ENCODE measurements at places on chromosomes 7 and 10.

GRCh38 chr10:97723001-97723400 is 9.5 kb downstream of the MARVELD1 start:
- no peak for DNase-seq

DNA sequence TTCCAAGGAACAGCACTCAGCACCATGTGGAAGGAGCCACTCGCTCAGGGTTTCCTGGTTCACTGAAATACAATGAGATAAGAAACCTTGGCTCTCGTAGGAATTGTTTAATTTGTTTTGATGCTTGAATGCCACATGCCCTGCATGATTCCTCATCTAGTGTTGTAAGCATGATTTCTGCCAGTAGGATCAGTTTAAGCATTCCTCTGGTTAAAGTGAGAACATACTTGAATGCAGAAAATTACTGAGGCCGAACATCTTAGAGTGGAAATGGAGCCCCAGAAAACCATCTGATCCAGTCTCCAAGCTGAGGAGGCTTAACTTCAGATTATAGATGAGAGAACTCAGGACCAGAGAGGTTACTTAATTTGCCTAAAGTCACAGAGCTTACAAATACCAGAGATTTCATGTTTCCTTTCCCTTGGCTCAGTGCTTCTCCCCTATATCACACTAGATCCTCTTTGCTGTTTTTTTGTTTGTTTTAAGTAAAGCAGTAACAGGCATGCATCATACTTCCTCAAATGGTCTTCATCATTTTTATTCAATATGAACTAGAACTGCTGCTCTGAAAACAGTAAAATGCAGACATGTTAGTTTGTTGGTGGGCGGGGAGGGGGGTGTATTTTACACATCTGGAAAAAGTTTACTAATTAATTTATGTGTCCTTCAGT is 125.1 kb downstream of the ADAM12 start:
- DNase-seq, result no peak

DNA sequence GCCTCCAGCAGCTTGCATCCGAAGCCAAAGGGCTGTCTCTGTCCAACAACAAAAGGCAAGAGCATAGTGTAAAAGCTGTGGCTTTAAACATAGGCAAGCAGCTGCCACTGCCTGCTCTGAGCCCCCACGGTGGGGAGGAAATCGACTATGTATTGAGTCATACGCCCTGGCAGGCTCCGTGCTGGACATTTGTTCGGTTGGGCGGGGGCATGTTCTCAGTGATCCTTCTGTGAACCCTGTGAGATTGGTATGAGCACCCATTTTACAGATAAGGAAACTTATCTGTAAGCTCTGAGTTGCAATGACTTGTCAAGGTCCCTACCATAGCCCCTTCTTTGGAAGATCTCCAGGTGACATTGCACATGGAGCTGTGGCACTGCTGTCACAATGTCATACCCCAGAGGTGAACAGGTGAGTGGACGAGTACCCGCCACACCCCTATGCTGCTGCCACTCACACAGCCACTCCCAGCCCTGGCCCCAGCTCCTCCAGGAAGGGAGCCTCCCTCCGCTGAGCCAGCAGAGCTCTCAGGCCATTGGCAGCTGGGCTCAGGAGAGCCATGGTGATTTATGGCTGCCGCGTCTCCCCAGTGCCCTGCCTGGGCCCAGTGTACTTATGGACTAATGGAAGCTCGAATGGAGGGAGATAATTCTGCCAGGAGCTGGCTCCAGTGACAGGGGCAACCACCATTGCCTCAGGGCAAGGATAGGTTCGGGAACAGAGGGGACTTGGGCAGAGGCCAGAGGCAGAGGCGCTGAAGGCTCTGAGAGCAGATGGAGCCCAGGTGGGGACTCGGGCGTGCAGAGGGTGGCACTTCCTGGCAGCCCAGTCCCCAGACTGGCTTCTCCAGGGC is 43.7 kb downstream of the UNC5B start:
- peak; percentile 91 for DNase-seq

GRCh38 chr7:155287284-155287935 is 10.3 kb upstream of the INSIG1 start:
- no peak for DNase-seq

DNA sequence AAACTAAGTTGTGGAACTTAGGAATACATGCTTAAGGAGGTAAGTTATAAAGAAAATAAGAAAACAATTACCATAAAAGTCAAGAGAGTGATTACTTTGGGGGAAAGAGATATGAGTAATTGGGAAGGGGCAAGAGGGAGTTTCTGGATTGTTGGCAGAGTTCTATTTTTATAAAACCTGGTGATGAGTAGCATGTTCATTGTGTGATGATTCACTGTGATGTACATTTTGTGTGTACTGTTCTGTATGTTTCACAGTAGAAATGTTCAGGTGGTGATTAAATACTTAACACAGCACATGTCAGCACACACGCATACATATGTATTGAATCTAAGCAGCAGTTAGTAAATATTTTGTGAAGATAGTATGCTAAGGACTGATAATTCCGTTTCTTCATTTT is 9.7 kb upstream of the OIT3 start:
- DNase-seq, result peak; percentile 27

- no peak for DNase-seq
Measured at GRCh38 chr7:101287032-101287431, 34.6 kb downstream of the IFT22 start.

- no peak for DNase-seq
Measured at GRCh38 chr10:78009662-78010061, 19.7 kb downstream of the POLR3A start.

DNA sequence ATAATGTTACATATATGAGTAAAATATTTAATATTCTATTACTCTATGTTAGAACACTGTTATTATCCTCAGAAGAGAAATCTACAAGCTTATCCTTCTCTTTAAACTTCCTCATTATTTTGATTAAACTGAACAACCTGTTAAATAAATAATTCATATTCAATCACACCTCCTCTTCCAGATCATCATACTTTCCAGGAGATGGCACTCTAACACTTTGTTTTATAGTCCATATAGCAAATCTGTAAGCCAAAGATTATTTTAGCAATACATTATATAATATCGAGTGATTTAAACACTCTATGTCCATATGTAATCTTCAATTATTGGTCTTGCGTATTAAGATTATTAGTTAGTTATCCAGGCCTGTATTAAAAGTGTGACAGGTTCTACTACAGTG is 694.1 kb downstream of the ANKRD7 start:
- DNase-seq, result peak; percentile 5

DNA sequence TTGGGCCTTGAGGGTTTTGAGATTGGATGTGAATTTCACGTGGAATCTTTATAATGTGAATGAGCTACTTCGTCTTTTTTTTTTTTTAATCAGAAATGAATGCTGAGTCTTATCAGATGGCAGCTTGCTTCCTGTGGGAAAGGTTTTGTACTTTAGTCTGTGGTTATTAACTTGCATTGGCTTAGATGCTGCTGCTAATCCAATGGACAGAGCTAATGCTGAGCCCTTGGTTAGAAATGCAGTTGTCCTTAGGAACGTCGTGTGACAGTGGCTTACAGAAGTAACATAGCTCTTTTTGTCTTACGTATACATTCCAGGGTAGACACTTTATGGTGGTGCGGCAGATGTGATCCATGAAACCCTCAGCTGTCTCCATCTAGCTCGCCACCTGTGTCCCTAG is 32.8 kb downstream of the ADCY1 start:
- DNase-seq, result no peak

GRCh38 chr7:26724795-26725194 is 139.6 kb downstream of the SKAP2 start:
- DNase-seq, result peak; percentile 43

GRCh38 chr10:1309617-1310270 is 253.6 kb downstream of the WDR37 start:
- DNase-seq, result no peak

DNA sequence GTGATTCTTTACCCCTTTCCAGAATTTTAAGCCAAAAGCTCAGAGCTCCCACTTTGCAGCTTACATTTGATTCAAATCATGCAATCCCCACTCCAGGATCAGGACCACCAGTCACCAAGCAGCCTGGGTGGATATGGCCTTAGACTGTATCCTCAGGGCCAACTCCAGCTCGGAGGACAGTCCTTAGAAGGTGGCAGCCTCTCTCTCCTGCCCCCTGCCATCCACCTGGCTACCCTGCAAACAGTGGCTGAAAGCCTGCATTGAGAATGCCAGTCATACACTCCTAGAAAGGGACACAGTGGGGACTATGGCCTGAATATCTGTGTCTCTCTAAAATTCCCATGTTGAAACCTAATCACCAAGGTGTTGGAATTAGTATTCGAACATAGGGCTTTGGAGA is 50.0 kb upstream of the KCNMA1 start:
- no peak for DNase-seq

Data from IMR-90 (cell line).